ENCODE measurements at places on chromosomes 6 and 20.
A peak's percentile ranks its signal among the peaks of the same experiment; 100 is the strongest.

DNA sequence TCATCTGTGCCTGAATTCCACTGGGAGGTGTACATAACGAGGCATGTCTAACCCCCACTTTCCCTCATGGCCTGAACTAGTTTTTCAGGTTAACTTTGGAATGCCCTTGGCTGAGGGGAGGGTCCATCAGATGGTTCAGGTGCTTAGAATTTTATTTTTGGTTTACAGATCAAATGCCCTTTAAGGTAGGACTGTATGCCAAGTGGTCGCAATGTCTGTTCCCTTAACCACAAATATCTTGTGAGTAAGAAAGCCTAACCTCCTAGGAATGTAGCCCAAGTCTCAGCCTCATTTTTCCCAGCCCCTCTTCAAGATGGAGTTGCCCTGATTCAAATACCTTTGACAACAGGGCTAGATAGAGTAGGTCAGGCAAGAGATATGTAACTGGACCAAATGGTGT, 78.4 kb downstream of the RNASET2 start:
- no peak for DNase-seq

DNA sequence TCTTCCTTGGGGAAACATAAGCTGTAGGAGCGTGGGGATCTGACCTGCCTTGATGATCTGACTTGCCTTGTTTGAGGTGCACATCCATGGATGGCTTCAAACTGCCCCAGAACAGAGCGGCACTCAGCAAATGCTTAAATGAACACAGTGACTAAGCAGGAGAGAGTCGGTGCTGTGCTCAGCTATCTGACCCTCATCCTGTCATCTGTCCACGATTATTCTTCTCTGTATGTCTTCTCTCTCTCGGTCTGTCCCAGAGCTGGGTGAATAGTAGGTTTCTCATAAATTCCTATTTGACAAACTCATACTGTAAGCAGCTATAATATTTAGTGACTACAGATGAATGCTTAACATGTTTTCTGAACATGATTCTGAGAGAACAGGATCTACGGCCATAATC, 37.3 kb downstream of the TRAM2 start:
- DNase-seq = no peak

GRCh38 chr6:55445648-55446204, 118.5 kb downstream of the GFRAL start:
- DNase-seq = peak; percentile 2

DNA sequence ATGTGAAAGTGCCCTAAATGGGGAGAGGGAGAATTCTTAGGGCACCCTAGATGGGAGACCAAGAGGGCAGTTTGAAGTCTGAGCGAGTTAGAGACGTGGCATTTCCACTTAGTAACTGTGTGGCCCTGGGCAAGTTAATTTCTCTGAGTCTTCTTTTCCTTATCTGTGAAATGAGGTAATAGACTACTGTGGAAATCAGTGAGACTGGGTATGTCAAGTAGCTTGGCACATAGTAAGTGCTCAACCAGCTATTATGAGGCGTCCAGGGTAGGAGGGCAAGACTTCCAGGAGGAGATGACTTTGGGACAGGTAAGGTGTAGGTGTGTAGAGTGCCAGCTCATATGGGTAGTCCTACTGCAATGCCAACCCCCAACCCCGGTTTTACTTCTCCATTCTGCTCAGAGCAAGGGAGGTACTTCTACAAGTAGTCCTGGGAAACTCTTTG, 770 bp downstream of the KIF3B start:
- no peak for DNase-seq

DNA sequence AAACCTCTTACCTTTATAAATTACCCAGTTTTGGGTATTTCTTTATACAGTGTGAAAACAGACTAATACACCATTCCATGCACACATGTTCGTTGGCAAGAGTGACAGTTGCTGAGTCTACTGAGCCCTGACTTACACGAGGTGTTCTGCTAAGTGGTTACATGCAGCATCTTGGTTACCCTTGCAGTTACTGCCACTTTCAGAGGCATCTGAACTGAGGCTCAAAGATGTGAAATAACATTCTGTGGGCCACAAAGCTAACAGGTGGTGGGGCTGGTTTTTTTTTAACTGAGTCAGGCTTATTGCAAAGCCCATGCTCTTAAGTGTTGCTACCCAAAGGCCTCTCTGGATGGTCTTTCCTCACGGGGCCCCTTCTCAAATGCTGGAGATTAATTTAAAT, 54.4 kb upstream of the GTSF1L start:
- no peak for DNase-seq

DNA sequence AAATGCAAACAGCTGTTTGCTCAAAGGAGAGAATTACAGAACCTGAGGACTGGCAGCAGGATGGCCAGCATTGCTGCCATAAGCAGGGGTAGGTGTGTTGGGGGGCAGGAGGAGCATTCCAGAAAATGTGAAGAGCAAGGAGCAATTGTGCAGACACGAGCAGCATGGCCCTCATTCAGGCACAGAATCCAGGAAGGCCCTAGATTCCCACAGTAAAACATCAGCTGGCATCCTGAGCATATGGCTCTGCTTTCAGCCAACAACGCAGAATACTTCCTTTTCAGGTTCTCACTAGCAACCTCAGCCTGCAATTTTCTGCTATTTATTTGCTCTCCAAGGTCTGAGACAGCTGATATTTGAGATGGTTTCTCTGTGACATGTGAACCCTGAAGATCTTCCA, 243.4 kb upstream of the POU3F2 start:
- DNase-seq = no peak
